Astrocyte of the spinal cord (primary cell): ENCODE measurements at places on chromosomes 12 and 14.

DNA sequence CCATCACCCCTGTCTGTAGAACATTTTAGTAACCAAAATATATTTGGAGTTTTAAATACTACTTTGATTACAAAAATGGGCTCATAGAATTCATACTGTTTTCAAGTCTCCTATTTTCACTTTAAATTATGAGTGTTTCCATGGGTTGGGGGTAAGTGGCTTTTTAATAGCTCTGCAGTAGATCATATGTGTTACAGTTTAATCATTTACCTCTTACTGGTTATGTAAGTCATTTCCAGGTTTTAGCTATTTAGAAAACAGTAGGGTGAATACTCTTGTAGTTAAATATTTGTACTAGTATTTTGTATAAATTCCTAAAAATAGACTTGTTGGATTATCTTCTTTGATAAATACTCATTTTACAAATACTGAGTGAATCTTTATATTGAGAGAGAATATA lies 8.2 kb downstream of the PCNX1 start:
- no peak for DNase-seq

DNA sequence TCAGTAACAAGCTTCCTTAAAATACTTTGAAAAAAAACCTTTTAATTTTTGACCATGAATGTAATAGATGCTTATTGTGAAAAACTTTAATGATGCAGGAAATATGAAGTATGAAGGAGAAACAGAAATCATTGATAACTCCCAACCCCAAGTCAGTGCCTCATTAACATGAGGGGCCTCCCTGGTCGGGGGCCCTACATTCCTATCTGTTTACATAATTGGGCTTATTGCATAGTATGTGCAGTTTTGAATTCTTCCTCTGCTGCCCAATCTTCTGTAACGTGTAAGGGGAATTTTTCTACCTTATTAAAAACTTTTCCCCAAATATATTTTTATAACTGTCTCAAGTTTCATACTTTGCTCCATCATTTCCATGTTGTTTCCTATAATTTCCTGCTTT lies 63.0 kb downstream of the SLC25A47 start:
- DNase-seq = no peak

DNA sequence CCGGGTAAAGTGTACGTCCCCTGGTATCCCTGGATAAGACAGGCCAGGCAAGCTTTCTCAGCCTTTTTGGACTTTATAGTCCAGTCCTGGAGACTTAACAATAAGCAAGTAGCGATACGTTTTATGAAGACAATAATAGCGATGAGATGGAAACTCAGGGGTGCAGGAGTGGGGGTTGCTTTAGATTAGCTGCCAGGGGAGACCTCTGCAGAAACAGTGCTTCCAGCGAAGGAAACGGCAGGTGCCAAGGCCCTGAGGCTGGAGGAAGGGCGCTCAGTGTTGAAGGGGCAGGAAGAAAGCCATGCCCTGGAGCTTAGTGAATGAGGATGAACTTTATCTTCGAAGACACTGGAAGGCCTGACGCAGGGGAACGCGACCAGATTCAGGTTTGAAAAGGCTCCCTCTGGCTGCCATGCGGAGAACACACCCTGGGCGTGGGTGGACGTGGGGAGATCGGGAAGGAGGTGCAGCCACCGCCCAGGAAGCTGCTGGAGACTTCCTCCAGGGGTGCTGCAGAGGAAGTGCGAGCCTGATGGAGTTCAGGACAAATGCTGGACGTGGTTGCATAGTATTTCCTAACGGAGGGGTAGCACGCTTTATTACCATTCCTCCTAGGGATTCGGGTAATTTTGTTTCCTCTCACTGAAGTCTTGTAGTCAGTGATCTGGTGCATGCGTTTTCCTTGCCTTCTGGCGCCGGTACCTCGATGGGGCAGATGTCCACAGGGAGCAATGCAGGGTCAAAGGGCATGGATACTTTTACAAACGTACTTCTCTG lies 26.1 kb upstream of the UBC start:
- DNase-seq = peak; percentile 87

GRCh38 chr14:52023518-52023917 lies 34.2 kb downstream of the RTRAF start:
- DNase-seq = peak; percentile 86

DNA sequence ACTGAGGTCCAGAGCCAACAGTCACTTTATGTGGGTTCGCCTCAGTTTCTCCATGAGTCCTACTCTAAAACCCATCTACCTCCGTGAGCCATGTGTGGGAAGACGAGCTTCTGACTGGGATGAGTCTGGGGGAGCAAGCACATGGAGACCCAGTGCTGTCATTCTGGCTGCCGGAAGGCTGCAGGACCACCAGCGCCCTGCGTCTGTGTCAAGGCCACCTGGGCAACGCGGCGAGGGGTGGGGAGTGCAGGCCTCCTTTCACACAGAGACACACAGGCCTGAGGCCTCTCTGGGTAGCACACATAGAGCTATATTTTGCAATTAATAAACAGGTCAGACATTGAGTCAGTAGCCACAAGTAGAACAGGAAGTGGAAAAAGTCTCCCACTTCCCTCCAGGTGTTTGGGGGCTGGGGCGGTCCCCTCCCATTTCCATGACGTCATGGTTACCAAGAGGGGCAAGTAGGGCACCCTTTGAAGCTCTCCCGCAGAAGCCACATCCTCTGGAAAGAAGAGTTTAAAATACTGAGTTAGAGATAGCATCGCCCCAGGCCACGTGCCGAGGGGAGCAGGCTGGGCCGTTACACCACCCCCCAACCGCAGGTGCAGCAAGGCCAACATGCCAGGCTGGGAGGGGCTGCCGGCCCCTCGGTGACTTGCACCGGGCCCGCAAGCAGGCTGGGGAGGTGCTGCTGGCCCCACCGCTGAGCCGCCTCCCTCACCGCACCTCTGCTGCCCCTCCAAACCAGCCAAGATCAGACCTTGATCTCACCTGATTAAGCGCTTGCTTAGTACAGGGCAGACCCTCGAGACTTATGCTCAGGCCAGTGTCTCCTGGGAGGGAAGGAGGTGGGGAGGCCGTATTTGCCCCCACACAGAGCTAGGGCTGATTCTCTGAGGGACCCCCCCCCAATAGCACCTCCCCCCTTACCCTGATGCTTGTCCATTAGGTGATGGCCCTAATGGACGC lies 32.7 kb downstream of the DAD1 start:
- DNase-seq = peak; percentile 94

DNA sequence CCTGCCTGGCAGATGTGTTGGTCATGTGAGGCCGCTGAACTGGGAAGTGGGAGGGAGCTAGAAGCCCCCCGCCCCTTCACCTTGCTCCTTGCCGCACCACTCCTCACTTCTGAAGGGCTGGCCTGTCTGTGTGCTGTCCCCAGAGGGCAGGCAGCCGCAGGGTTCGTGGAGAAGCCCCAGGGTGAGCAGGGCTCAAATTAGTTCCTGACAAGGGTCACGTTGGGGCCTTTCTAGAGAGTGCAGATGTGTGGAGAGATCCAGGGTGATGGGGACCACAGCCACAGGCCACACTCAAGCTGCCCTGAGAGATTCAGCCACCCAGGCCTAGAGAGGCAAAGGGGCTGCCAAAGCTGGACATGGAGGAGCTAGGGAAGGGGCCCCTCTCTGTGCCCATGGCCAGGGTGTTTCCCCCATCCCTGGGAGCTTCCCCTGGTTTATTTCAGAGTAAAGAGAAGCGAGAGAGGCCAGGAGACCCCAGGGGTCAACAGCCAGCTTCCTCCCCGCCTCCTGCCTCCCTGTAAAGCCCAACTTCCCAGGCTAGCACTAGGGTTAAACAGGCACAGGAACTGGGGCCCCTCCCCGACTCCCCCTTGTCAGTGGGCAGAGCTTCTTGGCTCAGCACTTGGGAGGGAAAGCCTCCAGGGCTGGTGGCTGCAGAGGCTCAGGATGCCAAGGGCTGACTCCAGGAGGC lies 16.2 kb downstream of the SLC25A29 start:
- no peak for DNase-seq

GRCh38 chr12:123591702-123592481 lies 7.5 kb downstream of the TMED2 start:
- peak; percentile 59 for DNase-seq

DNA sequence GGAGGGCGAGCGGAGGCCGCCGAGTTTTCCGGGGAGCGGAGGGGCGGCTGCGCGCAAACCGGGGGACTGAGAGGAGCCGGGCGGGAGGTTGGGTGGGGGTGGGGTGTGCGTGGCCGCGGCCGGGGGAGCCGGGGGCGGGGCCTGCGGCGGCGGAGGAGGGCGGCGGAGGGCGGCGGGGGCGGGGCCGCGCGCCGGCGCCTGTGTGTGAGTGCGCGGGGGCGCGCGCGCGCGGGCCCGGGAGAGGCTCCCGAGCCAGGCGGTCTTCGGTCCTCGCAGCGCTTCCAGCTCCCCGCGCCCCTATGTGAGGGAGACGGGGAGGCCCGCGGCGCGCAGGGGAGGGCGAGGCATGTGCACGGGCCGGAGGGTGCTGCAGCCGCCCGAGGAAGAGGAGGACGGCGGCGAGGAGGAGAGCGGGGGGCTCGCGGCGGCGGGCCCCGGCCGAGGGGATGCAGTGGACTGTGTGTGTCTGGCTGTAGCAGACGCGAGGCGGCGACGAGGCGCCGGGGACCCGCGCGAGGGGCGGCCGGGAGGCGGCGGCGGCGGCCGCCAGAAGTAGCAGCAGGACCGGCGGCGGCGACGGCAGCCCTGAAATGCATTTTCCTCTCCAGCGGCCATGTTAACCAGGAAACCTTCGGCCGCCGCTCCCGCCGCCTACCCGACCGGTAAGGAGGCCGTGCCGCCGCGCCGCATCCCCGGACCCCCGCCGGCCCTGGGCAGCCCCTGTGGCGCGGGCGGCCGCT lies at the start of gene DYRK2:
TSS of gene DYRK2 (plus strand) at position 225 of the 740 bp plus-strand sequence. CDS start at position 614, 389 bp downstream.
- peak; percentile 77 for DNase-seq

DNA sequence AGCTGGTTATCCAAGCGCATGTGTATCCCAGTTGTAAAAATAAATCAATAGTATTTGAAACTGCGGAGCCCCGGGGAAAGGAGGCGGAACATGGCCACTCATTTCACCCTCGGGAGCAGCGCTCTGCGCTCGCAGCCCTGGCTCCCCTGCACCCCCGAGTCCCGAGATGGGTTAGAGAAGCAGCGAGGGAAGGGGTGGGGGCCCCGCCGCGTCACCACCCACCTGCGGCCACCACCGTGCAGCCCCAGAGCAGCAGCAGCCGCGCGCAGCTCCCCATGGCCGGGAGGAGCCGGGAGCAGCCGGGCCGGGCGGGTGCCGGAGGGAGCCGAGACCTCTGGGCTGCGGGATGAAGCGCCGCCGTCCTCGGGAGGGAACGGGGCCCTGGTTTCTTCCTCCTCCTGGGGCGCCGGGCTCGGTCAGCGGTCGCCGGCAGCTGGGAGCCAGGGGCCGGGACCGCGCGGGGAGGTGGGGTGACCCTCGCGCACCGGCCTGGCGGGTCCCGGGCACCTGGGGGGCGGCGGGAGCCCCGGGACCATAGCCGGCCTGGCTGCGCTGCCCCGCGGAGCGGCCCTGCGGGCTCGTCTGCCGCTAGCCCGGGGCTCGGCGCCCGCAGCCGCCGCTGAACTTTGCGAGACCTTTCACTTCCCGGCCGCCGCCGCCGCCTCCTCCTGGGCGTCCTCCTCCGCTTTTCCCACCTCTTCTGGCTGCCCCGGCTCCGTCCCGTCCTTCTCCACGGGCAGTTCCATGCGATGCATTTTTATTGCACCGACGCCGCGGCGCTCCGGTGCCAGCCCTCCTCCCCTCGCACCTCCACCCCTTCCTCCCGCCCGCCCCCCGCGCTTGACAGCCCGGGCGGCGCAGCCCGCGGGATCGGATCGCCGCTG lies at the start of gene NTN4:
TSS of gene NTN4 (minus strand) at position 732 of the 884 bp plus-strand sequence. CDS start at position 277, 455 bp downstream.
- DNase-seq = peak; percentile 41

- peak; percentile 99 for DNase-seq
These were observed 11.7 kb upstream of the IRF2BPL start for GRCh38 chr14:77040059-77040740.

DNA sequence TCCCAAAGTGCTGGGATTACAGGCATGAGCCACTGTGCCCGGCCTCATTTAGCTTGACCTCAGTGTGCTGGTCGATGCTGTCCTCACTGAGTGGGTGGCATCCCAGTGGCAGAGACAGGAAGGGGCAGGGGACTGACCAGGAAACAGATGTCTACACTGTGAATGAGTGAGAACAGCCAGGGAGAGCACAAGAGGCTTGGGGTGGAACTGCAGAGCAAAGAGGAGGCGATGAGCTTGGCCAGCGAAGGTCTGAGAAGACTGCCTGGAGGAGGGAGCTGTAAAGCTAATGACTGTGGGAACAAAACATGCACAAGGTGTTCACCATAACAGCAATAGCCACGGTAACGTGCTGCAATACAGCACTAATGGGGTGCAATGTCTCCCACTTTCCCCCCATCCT lies 57.2 kb upstream of the BEGAIN start:
- no peak for DNase-seq

DNA sequence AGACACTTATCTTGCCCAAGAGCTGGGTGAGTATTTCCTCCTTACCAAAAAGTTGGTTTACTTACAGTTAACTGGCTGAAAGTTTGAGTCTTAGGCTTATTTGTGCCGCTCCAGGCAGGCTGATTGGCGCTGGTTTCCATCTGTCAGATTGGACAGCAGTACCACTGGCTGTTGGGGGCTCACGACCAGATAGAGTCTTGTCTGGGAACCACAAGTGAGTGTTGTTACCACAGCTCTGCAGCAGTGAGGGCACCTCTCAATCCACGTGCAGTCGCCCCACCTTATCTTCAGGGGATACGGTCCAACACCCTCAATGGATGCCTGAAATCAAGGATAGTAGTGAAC lies 58.9 kb downstream of the DDX51 start:
- no peak for DNase-seq

DNA sequence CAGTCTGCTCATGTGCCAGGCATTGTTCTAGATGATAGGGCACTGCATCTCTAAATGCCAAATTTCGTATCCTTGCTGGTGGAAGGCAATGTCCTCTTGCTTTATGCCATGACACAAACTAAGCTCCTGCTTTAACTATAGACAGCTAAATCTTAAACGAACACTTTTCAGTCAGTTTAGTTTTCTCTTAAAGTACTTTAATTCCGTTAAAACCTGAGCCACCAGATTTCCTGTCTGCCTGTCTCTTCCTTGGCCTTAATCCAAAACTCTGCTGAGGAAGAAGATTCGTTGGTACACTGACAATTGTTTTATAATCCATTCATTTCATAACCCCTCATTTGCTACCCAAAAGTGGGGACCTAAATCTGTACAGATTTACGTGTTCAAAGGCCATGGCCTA lies 194.4 kb upstream of the BCL2L14 start:
- DNase-seq = no peak

- no peak for DNase-seq
These were observed 403.7 kb downstream of the BTG1 start for GRCh38 chr12:91741932-91742331.

GRCh38 chr12:125310461-125310860 lies 245.2 kb downstream of the AACS start:
- no peak for DNase-seq

DNA sequence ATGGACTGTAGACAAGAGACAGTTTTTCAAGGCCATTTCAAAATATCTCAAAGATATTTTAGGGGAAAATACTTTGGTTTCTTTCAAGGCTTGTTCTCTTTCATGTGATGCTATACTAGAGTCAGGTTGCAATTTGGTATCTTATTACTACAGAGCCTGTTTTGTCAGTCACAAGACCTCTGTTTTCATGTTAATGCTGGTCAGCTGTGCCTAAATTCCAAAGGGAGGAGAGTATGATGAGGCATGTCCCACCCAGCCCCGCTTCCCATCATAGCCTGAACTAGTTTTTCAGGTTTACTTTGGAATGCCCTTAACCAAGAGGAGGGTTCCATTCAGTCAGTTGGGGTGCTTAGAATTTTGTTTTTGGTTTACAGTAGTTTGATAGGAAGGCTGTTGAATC lies 52.6 kb downstream of the GPHB5 start:
- DNase-seq = no peak
